ENCODE measurements at places on chromosomes 2 and 18. TPM values are rescaled to one million over a fixed set of nuclear protein-coding genes. Genes with fewer than 3 reads are reported as not detected.

- DNase-seq = no peak
Measured at GRCh38 chr2:28601616-28602015, 105.8 kb downstream of the PLB1 start.

GRCh38 chr2:220353897-220354296, 726.5 kb downstream of the SLC4A3 start:
- no peak for DNase-seq

DNA sequence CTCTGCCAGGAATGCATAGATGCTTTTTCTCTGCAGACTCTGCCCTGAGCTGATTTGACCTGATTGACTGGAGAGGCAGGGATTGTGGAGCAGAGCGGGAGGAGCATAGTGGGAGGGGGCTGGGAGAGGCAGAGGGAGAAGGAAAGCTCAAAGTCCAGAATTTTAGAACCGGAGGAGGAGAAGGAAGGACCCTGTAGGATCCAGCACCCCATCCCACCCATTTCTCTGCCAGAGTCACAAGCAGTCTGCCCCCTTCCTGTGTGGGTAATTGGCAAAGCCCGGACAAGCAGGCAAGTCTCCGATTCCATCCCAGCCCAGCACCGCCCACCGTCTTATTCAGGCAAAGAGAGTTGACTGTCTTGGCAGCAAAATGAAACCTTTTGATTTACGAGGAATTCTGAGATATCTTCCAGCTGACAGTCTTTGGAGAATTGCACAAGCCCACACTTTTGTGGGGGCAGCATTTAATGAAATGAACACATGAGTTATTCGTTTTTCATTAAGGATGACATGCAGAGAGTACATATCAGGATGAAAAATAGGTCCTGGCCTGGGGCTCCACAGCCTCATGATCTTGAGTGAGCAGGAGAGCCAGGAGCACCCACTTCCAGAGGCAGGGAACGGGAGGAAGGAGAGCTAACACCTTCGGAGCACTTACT, 103.1 kb downstream of the MCFD2 start:
- peak; percentile 78 for DNase-seq

The CCT7 gene
- total RNA-seq = 186 TPM

DNA sequence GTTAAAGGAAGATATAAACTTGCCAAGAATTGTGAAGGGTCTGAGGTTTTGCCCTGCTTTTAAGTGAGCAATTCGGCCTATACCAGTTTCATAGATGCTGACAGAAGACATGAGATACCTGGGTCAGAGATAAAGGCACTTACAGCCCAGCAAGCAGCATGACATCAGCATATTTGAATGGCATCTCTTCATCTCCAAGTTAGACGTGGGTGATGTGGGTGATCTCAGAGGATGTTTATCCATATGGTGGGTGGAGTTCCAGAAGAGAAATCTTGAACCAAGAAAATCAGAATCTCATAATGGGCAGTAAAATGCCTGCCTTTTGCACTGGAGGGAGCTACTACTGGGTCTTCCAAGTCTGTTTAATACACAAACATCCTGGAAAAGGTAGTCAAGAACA, 44.7 kb downstream of the GYPC start:
- DNase-seq = no peak

The RFTN2 gene
- total RNA-seq = 3.5 TPM

The SEPTIN10 gene
- total RNA-seq = 57.4 TPM

DNA sequence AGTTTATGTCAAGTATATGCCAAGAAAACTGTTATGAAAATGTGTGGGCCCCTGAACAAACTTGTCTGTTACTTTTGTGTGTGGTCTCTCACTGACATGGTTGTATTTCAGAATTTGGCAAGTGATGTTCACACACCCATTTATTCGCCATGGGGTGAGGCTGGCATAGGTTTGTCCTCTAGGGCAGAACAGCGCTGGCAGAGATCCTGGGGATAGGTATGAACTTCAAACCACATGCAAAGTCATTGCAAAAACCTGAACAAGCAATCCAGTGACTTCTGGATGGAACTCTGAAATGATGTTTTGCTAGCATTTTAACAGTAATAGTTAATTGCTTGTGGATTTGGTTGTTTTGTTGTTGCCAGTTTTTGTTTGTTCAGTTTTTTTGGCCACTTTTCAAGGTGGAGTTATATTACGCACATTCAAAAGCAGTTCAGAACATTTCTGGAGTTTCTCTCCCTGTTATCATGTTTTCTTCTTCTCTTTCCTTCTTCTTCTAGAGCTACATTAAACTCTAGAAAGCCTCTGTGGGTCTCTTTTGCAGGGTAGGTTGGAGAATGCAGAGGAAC, 78.5 kb downstream of the MDH1 start:
- no peak for DNase-seq

- DNase-seq = peak; percentile 29
Measured at GRCh38 chr18:48356151-48356745, 52.9 kb downstream of the ZBTB7C start.

The ATP6V1B1 gene
- total RNA-seq = 0.43 TPM

The CTDSP1 gene
- total RNA-seq = 100 TPM
